GM12891 (cell line): ENCODE measurements at places on chromosomes 7 and 10.

DNA sequence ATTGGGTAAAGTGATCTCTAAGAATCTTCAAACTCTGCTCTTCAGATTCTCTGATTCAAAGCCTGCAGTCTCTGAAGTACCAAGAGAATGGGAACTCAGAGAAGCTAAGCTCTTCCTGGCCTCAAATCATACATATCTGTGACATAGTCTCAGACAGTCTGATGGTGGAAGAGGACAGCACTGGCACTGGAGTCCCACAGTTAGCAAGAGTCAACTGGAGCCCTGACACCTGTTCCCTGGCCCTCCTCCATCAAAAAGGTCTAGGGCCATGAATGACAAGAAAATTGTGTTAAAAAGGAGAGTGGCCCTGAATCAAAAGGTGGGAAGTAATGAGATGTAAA, 37.7 kb downstream of the PRSS2 start:
- no peak for DNase-seq

- DNase-seq, result no peak
Observed at GRCh38 chr10:119673271-119673670, 22.1 kb downstream of the BAG3 start.

DNA sequence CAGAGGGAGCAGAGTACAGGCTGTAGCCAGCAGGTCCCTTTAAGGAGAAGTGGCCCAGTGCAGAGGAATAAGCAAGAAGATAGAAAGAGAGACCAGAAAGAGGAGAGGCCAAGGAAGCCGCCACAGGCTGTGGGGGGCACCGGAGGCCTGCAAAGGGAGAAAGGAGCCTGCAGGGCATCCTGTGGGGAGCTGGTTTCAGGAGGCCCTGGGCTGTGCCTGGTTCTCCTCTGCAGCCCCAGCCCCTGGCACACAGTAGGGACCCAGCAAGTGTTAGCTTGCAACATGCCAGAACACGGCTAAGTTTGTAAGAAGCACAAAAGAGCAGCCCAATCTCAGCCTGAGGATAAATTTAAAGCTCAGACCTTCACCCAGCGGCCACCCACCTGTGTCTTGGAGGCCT, 12.3 kb upstream of the C10orf71 start:
- DNase-seq, result no peak

GRCh38 chr7:54882694-54883093, 123.7 kb upstream of the SEC61G start:
- no peak for DNase-seq

- no peak for DNase-seq
Observed at GRCh38 chr10:15068802-15069201, 19.8 kb downstream of the ACBD7 start.

DNA sequence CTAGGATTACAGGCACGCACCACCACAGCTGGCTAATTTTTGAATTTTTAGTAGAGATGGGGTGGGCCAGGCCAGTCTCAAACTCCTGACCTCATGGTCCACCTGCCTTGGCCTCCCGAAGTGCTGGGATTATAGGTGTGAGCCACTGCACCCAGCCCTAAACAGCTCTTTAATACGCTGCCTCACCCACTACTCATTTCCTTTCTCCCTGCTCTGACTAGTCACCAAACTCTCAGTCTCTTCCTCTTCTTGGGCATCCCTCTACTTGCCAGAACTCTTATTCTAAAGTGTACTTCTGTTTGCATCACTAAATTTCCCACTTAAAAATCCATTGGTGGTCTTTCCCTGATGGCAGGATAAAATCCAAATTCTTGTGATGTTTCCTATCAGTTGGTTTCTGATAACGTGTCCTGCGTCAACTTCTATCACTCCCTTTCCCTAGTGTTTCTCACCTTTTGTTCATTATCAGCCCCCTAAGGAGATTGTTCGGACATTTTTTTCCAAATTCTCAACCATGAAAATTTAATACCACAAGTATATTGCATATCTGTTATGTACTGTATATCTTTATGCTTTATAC, 124.7 kb downstream of the CUBN start:
- DNase-seq, result no peak

DNA sequence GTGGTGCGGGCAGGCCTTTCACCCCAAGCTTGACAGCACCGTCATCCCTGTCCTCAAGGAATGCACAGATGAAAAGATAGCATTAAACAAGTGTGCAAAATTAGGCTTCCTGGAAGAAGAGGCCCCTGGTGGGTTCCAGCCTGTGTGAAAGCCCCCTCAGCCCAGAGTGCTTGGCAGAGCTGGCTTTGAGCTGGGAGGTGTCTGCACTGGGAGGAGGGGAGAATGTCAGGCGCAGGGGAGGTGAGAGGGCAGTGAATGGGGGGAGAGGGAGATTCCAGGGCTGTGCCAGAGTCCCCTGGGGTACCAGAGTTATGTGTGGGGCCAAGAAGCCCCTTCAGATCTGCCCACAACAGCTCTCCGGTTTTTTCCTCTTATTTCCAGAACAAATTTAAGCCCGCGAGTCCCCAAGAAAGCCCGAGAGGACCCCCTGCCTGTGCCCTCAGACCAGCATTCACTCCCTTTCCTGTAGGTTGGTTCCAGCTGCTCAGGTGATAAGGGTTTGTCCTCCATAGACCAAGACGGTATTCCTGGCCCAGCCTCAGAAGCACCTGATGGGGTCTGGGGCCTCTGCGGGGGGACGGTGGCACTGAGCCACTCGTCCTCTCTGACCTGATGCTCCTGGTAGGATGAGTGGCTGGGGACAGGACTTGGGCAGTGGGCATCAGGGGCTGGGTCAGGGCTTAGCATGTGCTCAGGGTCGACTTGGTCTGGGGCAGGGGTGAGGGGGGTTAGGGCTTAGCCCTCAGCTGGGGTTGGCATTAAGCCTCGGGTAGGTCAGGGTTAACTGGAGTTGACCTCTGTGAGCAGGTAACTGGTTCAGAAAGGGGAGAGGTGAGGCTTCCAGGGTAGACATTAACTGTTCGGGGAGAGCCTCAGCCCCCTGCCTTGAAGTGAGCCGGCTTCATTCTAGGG, 43.4 kb downstream of the ADCYAP1R1 start:
- DNase-seq, result no peak

GRCh38 chr10:103661198-103661950, 167.9 kb downstream of the NEURL1 start:
- no peak for DNase-seq

DNA sequence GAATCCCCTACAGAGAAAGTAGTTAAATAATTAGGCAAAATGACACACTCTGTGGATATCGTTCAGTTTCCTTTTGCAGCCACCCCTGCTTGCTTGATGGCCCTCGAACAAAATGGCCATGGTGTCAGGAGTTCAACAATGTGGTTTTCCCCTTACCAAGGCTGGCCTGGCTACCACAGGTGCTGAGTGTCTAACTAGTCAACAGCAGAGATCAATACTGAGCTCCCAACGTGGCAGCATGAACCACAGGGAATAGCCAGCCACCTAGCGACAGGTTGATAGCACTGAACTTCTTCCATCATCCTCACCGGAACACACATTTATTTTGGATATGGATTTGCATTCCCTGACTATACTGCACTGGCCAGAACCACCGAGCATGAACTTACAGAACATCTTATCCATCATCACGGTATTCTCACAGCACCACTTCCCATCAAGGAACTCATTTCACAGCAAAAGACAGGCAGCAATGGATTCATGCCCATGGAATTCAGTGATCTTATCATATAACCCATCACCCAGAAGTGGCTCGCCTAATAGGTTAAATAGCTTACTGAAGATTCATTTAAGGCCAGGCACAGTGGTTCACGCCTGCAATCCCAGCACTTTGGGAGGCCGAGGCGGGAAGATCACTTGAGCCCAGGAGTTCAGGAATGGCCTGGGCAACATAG, 6.3 kb downstream of the C10orf67 start:
- DNase-seq, result no peak

DNA sequence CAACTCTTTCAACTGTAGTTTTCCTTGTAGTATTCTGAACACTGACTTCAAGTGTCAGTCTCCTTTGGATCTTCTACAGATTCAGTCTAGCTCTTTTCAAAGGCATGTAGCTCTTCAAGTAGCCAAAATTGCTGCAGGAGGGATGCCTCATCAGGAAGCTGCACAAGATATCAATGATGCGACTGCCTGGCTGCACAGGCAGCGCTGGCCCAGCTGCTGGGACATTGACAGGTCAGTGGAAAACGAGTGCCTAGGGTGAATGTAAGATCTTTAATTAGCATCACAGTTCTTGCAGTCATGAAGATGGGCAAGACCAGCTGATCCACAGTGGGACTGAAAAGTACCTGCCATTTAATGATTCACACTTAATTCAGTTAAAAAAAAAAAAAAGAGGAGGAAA, 167.6 kb downstream of the ANK3 start:
- DNase-seq, result no peak

DNA sequence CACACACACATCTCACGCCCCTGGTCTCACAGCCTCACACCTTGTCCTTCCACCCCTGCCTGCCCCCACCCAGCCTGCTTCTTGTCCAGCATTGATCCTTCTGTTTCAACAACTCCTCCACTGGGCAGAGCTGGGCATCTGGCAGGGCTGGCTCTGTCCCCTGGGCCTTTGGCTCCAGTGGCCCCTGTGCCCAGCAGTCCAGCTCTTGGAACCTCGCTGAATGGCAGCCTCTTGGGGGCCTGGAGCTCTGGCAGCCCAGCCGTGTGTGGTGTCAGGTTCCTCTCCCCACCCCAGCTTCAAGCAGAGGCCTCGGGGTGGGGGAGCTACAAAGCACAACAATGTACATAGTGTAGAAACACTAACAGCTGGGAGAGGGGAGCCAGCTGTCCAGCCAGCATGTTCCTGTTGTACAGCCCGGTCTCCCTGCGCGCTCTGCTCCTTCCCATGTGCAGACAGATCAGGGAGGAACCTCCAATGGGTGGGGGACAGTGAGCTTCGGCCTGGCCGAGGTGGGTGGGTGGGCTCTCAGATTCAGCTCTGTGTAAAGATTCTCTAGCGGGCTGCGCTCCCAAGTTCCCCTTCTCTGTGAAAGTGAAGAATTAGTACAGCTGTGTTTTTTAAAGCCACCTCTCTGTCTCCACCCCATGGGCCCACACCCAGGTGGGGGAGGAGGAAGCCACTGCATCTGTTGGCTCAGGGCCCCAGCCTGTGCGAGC, 19.4 kb downstream of the ZMIZ2 start:
- peak; percentile 72 for DNase-seq

DNA sequence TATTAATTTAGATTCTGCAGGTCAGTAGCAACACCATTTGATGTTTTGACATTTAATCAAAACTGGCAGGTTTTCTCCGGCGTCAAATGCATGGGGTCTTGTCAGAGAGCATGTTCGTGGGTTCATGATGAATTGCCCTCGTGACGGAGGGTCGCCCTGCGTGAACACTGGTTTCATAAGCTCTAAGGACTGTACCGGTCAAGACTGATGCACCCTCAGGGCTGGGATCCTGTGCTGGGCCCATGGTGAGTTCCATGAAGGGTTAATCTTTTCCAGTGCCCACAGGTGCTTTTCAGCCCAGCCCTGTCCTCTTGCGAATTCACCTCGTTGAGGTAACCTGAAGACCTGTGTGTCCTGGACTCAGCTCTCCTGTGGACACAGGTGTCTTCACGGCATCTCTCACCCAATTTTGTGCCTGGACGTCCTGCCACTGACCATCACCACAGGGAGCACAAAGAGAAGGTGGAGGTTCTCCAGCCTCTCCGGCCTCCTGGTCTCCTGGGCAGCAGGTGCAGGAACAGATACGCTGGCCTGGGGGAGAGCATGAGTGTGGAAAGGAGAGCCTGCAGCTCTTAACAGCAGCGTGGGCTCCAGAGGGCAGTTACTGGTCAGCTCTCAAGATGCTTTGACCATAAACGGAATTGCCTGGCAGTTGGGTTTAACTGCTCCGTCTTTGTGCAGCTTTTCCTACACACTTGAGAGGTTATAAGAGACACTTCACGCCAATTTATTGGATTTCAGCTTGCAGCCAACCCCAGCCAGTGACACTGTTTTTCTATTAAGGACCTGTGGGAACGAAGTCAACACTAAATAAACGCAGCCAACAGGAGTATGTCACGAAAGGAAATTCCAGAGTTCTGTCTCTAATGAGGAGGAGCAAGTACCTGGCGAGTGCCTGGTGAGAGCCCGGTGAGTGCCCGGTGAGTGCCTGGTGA, 37.4 kb upstream of the CFAP46 start:
- no peak for DNase-seq

GRCh38 chr10:121942749-121943416, 15.1 kb upstream of the ATE1 start:
- DNase-seq, result no peak

GRCh38 chr10:51377070-51377931, 303.0 kb downstream of the PRKG1 start:
- DNase-seq, result no peak

GRCh38 chr10:11207560-11207844, 189.8 kb downstream of the CELF2 start:
- no peak for DNase-seq

- no peak for DNase-seq
Observed at GRCh38 chr7:136339464-136339863, 362.3 kb upstream of the MTPN start.

- no peak for DNase-seq
Observed at GRCh38 chr10:74231375-74231774, 80.4 kb downstream of the ADK start.

DNA sequence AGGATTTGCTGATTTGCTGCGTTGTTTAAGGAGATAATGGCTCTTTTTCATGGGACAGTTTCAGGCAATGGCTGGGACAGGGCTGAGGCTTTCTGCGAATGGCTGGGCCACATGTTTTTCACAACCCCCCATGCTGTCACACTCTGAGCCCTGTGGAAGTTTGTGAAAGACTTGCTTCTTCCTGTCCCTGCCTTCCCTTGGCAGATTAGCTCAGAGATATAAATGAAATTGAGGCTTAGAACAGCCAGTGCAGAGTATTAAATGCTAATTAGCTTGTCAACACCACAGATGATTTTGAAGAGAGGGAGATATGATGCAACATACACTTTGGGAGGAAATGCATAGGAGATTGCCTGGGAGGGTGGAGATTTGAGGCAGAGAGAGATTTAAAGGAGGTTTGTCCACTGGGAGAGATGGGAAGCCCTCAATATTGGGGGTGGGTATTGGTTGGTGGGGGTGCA, 232.0 kb downstream of the SH2D4B start:
- no peak for DNase-seq
